Adipocyte (in vitro differentiated cells): ENCODE measurements at places on chromosomes 2 and 18.

DNA sequence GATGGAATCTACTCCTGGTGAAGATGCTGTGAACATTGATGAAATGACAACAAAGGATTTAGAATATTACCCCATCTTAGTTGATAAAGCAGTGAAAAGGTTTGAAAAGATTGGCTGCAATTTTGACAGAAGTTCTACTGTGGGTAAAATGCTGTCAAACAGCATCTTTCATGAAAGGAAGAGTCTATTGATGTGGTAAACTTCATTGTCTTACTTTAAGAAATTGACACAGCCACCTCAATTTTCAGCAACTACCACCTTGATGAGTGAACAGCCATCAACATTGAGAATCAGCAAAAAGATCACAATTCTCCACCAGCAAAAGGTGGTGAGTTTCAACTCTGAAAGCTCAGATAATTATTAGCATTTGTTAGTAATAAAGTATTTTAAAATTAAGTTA, 310.3 kb upstream of the RBMS1 start:
- DNase-seq, result no peak

DNA sequence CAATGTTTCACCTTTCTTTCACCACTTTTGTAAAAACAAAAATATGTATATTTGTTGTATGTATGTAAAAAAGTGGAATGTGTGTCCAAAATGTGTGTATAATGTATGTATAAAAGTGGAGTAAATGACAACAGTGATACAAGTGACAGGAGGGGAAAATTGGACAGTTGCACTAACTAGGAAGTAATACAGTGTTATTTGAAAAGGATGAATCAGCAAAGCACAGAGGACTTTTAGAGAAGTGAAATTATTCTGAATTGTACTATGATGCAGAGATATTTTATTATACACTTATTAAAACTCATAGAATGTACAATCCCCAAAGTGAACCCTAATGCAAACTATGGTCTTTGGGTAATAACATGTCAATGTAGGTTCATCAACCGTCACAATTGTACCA, 331.3 kb upstream of the CNTNAP5 start:
- no peak for DNase-seq

DNA sequence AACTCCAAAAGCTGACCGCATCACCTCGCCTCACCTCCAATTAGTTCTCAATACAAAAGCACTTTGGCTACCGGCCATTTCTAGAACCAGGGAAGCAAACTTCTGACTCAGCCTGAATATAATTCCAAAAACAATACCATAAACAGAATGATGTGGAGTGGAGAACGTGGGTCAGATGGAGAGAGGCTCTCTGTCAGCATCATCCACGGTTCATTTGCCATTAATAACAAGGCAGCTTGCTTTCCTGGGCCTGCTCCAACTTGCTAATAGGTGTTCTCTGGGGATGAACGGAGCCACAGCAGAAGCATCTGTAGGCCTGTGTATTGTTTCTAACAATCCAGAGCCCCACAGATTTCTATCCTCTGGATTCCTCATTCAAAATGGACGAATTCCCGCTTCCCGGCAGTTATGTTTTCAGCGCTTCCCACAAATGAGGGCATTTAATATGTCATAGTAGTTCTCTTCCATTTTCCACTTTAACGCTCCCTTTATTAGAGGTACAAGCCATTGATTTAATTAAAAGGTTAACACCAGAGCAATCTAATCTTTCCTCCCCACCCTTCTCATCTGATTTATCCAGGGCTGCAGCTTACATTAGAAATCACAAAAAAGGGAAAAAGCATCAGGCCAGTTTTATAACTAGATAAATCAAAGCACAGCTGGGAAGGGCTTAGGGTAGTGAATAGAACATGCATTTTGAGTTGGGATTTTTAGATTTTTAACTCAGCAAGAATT, 23.2 kb upstream of the CNTNAP5 start:
- DNase-seq, result no peak

DNA sequence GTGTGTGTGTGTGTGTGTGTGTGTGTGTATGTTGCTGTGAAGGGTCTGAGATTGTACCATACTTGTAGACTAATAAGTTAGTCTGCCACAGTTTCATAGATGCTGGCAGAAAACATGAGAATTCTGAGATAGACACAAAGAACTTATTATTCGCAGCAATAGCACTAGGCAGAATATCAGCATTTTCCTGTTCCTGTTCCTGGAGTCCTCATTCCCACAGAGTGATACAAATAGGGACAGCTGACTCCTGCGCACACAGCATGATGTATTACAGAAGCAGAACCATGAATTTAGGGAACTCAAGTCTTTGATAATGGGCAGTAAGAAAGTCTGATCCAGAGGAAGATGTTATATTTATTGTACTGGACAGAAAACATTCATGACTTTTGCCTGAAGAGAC, 1466.3 kb downstream of the DPP10 start:
- no peak for DNase-seq

DNA sequence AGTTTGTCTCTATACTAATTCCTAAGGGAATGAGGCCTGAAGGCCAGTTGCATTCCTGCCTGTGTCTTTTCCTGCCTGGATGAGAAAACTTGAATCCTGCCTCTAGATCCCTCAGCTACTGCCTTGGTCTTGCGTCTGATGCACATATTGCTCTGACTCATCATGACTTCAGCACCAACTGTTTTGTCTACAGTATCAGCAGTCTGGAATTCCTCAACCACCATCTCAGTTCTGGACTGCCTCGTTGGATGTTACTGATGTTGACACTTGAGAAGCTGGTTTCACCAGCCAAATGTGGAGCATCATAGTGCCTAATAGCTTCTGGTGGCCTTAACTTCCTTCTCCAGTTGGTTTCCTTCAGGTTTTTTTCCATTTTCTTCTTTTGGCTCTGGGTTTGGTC, 211.0 kb downstream of the CTNNA2 start:
- DNase-seq, result peak; percentile 79

GRCh38 chr2:60596411-60596810, 43.0 kb upstream of the BCL11A start:
- DNase-seq, result no peak

DNA sequence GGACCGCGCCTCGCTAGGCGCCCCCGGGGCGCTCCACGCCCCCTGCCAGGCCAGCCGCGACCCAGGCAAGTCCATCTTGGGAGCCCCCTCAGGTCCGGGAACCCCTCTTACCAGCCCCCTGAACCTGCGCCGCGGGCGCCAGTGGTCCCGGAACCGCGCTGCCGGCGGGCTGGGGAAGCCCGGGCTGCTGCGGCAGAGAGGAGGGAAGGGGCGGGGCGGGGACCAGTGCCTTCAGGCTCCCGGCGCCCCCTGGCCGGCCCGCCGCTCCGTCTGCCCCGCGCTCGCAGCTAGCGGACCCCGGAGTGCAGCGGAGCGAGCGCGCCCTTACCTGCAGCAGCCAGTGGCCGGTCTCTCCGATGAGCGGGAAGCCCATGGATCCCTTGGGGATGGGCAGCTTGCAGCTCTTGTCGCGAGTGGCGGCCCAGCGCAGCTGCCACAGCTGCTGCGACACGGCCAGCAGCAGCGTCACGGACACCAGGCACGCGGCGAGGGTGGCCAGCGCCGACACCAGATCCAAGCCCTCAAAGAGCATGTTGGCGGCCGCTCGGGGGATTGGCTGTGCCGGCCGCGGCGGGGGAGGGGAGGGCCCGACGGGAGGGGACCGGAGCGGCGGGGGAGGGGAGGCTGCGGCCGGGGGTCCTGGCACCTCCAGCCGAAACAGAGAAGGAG, at the start of gene CYP26B1:
Gene CYP26B1, minus strand, starts transcription at position 560 of the 669 bp plus-strand sequence. Its CDS starts 28 bp downstream, at position 532.
- peak; percentile 46 for DNase-seq

GRCh38 chr2:159508140-159508539, 108.2 kb downstream of the BAZ2B start:
- no peak for DNase-seq
